ENCODE measurements at places on chromosomes 7 and 10.

DNA sequence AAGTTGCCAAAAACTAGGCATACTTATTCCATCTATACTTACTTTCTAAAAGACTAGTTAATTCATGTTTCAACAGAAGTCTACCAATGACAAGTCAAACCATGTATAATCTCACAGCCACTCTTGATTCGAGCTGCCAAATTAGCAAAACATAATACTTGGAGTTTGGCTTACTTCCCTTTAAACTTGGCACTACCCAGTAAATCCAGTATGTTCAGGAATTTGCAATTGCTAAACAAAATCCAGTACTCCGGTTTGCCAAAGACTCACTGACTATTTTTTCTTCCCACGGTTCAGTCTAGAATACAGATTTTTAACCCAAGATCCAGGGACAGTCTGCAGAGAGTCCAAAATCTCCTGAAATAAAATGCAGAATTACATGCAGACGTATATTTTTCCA lies 4.6 kb downstream of the OAT start:
- DNase-seq, result no peak

GRCh38 chr7:7212612-7213011 lies 30.3 kb downstream of the C1GALT1 start:
- DNase-seq, result no peak

DNA sequence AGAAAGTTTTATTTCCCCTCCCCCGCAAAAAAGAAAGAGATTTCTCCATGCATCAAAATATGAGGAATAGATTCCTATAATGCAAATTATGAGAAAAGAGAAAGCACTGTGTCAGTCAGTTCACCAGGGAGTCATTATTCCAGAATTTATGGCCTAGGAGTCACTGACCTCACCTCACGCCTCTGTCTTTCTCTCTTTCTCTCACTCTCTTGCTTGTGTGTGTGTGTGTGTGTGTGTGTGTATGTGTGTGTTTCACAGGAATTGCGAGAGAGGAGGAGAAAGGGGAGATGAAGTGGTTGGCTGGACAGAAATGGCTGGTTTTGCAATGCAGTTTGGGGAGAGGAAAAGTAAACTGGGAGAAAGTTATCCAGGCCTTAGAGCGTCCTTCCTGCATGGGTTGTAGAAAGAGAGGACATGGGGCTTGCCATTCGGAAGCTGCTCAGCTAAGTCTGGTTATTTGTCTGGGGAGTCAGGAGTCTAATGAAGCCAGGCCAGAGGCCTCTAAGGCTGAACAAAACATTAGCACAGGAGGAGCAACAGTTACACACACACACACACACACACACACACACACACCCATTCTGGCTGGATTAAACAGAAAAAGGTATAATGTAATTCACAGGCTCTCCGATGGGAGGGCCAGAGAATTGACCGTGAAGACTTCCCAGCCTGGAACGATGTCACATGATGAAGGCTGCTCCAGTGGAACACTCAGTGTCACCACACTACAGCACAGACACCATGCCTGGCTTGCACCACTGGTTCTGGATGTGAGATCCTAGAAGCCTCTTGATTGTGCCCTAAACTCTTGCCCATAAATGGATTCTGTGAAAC lies 12.8 kb upstream of the FFAR4 start:
- DNase-seq, result no peak

- DNase-seq, result no peak
Measured at GRCh38 chr10:34649385-34649784, 165.7 kb downstream of the PARD3 start.

- no peak for DNase-seq
Measured at GRCh38 chr10:101080933-101081931, 19.4 kb downstream of the KAZALD1 start.

DNA sequence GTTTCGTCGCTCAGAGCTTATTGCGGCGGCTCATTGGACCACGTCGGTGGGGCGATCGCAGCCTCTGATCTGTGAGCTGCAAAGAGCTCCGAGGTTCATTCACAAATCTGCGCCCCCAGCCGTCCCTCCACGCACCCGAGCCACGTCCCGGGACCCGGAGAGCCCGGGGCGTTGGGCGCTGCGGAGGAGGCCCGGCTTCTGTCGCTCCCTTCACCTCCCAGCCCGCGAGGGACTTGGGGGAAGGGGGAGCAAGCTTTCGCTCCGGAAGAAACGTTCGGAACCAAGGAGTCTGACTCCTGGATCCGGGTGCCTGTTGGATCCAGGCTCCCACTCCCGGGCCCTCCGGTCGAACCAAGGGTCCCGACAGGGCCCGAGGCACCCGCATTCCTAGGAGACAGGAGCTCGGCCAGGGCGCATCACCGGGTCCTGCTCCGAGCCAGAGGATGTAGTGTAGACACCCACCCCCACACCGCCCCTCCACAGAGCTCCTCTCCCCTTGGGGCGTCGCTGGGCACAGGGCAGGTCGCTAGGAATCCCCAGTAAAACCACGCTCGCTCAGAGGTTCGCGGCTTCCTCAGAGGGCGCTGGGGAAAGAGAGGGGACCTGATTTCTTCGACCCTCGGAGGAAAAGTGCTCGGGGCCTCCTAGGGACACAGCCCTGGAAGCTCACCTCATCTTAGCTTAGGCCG lies 7.9 kb upstream of the EN2 start:
- DNase-seq, result no peak

GRCh38 chr7:87027900-87028299 lies 31.6 kb downstream of the ELAPOR2 start:
- no peak for DNase-seq

GRCh38 chr7:135914346-135914745 lies 62.8 kb downstream of the MTPN start:
- no peak for DNase-seq

DNA sequence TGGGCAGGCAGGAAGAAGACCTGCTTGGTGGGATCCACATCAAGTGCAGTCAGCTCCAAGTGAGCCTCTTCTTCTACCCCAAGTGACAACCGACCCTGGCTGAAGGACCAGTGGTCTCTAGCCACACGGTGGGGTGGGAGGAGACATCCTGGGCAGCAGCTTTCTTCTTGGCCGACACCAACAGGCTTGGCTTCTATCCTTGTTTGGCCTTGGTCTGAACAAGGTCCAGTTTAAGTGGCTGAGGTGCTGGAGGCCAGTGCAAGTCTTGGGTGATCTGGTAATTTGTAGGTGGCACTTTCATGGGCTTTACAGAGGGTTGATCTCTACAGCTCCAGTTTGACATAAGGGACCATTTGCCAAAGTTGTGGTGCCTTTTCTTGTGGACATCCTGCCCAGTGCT lies 63.6 kb upstream of the PDCD4 start:
- DNase-seq, result no peak

- no peak for DNase-seq
Measured at GRCh38 chr7:18526368-18526878, 30.9 kb downstream of the HDAC9 start.

DNA sequence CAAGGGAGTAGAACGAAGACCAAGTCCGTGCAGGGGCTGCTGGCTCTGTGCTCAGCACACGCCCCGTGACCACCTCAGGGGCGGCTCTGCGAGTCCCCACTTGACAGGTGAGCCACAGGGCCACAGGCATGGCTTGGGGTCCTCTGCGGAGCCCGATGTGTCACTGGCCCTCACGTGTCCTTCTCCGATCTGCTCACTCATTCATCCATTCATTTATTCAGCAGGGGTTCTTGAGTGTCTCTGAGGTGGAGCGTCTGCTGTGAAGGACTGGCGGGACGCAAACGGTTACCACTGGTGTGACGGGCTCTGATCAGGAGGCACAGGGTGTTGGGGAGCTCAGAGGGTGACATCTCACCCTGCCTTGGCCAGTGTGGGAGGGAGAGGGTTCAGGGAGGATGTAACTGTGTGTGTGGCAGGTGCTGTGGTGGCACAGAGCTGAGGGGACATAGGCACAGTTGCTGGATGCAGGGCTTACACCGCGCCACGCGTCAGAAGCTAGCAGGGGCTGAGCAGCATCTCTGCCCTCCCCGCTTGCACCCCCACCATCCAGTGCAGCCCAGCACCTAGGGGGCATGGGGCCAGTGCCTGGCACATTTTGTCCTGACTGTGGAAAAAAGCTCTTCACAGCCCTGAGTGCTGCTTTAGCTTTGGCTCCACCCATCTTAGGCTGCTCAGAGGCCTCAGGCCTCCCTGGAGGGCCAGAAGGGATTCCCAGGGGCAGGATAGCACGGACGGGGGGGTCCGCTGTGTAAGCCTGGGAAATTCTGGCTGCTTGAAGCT lies 116.8 kb downstream of the LHPP start:
- no peak for DNase-seq

GRCh38 chr7:89377219-89377618 lies 581.7 kb upstream of the TEX47 start:
- DNase-seq, result no peak

DNA sequence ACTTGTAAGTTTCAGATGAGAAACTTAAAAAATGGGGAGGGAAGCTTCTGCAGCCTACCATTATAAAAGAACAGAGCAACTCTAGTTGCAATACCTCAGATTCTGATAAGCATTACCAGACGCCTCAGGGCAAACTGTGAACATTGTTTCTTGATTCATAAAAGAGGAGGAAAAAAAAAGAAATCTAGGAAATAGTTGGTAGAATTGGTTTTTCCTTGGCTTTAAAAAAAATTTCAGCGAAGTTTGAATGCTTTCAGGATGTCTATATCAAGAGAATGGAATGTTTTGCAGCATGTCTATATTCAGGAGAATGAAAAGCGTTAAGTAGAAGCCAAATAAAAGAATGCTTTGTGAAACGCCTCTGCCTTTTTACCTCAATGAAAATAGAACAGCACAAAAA lies 17.5 kb upstream of the ANLN start:
- DNase-seq, result no peak

- DNase-seq, result no peak
Measured at GRCh38 chr10:129631870-129632623, 165.0 kb downstream of the MGMT start.

- no peak for DNase-seq
Measured at GRCh38 chr7:158374586-158374985, 213.0 kb downstream of the PTPRN2 start.

DNA sequence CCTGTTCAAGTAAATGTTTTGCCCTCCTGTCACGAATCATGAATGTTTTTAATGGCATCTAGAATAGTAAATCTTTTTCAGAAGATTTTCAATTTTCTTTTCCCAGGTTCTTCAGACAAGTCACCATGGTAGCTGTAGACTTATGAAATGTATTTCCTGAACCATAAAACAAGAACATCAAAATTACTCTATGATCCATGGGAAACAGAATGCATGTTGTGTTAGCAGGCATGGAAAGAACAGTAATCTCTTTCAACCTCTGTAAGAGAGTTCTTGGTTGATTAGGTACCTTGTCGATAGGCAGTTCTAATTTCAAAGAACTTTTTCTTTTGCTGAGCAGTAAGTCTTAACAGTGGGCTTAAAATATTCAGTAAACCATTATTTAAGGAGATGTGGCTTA lies 17.6 kb downstream of the AKR1C1 start:
- no peak for DNase-seq

DNA sequence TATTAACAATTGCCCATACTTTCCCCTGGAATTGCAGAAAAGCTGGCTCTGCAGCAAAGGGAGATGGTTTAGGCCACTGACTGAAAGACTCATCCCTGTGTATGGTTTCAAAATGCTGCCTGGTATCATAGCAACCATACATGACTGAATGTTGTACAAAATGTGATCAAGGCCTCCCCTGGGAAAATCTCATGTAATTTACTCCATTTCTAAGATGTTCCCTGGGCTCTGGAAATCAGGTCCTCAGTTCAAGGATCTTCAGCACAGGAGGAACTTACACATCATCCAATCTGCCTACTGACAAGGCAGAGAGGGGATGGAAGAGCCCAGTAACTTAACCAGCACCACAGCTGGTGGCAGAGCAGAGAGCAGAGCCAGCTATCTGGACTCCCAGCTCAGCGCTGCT lies 111.8 kb downstream of the JAZF1 start:
- no peak for DNase-seq

DNA sequence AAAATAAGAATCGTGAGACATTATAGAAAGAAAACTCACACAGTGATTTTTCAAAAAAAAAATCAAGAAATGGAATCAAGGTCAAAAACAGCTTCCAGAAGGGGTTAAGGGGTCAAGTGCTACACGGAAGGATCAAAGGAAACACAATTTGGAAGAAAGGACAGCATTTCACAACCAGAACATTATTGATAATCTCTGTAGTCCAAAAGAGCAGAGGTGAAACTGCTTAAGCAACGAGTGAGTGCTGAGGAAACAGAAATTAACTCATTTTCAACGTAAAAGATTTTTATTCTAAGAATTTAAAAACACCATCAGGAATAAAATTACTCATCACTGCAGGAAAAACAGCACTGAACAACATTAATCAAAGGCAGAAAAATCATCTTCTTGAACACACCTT lies 23.5 kb downstream of the MINDY3 start:
- DNase-seq, result no peak

DNA sequence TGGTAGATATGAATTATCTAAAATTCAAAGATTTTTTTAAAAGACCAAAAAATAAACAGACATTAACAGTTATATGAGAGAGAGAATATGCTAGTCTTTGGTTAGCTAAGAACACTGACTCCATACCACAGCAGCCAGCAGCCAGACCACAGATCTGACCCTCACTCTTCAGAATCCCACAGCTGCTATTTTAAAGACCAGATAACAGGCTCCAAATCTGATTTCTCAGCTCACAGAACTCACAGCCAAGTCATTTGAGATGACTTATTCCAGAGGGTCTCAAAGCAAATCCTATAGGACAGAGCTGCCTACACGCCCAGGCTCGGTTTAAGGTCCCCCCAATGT lies 20.4 kb downstream of the NUDCD3 start:
- DNase-seq, result no peak

GRCh38 chr10:27719052-27719451 lies 26.6 kb downstream of the MKX start:
- DNase-seq, result no peak

DNA sequence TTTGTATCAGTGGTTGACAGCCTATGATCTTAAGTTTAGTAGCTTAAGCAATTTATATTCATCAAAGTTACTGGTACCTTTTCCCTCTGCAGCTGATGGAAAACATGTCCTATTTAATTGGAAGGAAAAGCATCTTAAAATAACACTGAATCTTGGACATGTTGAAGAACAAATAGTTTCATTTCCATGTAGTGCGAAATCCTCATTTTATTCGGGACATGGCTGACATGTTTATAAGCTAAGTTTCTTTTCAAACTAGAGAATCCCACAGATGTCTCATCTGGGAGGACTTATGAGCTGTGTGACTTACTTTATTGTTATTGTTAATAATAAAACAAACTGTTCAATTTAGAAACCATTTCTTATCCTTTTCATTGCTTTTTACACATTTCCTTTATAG lies 461.0 kb downstream of the SUGCT start:
- no peak for DNase-seq

GRCh38 chr7:26172048-26172447 lies 20.1 kb downstream of the NFE2L3 start:
- no peak for DNase-seq
